ENCODE measurements at places on chromosomes 13 and 19.

GRCh38 chr13:110103534-110103933 is 203.4 kb downstream of the COL4A1 start:
- DNase-seq, result no peak

DNA sequence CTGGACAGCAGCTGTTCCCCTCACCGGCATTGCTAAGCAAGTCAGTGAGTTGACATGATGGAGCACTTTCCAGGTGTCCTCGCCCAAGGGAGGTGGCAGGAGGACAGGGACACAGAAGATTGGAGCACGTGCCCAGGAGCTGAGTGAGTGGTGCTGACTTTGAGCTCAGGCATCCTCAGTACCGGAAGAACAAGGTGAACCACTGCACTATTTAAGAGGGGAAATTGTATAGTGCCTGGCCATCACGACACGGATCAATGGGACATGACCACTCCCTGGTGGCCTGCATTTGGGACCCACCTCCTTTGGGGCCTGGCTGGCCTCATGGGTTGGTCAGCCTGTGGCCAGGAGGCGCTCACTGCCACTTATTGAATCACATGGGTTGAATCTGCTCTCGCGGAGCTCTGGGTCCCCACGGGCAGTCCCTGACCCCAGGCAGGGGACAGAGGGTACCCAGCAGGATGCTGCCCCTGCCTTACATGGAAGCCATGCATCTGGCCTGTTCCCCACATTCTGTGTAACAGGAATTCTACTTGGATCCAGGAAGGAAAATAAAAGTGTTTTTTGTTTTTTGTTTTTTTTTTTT is 206.9 kb upstream of the ZNF536 start:
- no peak for DNase-seq

GRCh38 chr13:35841060-35841521 is 290.1 kb downstream of the DCLK1 start:
- no peak for DNase-seq

GRCh38 chr19:4213116-4213515 is 16.2 kb upstream of the EBI3 start:
- DNase-seq, result no peak

- no peak for DNase-seq
These were observed 57.7 kb downstream of the ING1 start for GRCh38 chr13:110771194-110771593.

DNA sequence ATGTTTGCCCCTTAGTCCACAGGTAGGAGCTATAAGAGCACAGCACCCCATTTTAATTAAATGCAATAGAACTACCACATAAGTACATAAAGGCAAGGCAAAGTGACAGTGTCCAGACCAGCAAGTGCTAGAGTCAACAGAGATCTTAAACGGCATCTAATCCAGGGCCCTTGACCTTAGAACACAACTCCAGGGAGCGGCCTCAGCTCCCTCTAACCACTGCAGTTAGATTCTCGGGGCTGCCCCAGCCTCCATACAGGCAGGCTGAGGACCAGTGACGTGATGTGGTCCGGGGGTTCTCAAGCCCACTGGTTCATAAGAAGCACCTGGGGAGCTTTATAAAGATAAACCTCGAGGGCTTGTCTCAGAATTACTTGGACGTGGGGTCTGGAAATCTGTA is 10.0 kb upstream of the ATP12A start:
- no peak for DNase-seq

DNA sequence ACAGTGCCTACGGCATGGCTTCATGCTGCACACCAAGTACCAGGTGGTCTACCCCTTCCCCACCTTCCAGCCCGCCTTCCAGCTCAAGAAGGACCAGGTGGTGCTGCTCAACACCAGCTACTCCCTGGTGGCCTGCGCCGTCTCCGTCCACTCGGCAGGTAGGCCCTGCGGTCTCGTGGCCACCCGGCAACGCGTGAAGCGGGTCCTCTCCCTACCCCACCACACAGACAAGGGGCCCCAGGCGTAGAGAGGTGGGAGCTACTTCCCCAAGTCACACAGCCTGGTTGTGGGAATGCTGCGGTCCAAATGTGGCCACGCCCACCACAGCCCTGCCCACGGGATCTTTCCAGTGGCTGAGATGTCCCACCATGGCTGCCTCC is 4.0 kb downstream of the DCAF15 start:
- no peak for DNase-seq

DNA sequence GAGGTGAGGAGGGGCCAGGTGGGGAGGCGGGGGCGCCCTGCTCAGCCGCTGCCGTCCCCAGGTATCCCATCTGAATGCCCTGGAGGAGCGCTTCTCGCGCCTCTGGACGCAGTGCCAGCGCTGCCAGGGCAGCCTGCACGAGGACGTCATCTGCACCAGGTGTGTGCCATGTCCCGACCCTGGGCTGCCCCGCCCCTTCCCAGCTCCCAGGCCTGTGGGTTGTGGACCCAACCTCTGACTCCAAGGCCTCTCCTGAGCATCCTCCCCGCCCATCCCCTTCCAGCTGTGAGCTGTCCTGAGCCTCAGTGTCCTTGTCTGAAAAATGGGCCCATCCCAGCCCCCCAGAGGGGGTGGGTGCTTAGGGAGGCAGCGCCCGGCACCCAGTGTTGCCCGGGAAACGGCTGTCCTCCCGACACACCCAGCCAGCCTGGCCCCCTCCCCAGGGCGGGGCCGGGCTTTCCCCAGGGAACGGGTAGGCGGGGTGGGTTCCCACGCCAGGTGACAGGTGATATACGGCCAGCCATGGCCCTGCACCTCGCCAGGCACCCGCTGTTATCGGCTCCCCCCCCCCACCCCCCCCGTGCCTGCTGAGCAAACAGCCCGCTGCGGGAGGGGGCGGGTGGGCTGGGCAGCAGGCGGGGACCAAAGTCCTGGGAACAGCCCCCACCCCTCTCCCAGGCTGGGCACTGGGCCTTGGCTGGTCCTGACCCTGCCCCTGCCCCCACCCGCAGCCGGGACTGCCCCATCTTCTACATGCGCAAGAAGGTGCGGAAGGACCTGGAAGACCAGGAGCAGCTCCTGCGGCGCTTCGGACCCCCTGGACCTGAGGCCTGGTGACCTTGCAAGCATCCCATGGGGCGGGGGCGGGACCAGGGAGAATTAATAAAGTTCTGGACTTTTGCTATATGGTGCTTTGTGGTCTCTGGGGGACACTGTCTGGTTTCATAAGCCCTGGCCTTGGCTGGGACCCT is 1.3 kb upstream of the SPIB start:
- no peak for DNase-seq

DNA sequence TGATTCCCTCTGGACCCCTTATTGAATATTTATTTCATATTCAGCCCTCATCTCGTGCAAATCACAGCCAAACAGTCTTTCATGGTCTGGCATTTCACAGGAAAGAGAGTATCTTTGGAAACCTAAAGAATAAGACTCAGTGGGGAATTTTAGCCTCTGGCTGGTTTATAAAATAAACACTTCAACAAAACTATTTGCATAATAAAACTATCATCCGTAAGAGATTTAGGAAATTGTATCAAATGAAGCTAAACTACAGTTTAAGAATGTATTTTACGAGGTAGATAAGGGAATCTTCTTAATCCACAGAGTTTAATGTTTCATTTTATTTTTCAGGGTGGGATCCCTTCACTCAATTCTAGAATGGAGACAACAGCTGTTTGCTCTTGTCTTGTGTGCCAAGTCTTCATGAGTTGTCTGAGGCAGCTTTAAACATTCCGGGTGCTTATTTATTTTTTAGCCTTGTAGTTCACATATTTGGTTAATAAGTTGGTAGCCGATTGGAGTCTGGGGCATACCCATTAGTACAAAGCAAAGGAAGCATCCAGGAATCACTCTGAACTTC is 634.4 kb upstream of the KLF12 start:
- DNase-seq, result no peak

DNA sequence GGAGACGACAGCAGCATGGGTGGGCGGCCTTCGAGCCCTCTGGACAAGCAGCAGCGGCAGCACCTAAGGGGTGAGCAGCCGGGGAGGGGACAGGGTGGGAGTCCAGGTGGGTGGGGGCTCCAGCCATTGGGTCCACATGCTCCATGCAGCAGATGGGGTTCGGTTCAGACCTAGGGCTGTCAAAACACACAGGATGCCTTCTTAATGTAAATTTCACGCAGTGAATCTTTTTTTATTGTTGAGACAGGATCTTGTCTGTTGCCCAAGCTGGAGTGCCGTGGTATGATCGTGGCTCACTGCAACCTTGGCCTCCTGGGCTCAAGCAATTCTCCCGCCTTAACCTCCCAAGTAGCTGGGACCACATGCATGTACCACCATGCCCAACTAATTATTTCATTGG is 15.9 kb downstream of the PGLS start:
- no peak for DNase-seq

DNA sequence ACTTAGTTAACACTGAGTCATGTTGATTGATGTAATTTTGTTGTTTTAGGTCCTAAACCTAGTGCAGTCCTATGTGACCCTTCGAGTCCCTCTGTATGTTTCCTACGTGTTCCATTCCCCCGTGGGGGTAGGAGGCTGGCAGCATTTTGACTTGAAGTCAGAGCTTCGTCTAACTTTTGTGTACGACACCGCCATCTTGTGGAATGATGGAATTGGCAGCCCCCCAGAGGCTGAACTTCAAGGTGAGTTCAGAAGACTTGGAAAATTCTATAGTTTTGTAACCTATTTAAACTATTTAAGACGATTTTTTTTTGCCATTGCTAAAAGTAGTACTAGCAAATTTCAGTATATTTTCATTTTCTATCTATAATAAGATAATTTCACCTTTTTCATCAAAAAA is 117.9 kb downstream of the STOML3 start:
- DNase-seq, result no peak

DNA sequence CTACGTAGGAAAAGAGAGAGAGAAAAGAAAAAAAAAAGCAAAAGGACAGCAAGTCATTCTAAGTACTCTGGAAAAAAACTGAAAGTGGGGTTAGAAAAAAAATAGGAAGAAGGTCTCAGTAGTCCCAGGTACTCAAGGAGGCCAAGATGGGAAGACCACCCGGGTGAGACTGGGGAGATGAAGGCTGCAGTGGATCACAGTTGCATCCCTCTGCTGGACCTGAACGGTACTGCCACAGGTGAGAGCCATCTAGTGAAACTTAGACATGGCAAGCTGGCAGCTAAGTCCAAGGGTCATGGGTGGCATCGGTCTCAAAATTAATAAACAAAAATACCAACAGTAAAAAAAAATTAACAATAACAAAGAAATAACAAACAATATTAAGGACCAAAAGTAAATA is 41.0 kb upstream of the ZNF91 start:
- DNase-seq, result no peak

DNA sequence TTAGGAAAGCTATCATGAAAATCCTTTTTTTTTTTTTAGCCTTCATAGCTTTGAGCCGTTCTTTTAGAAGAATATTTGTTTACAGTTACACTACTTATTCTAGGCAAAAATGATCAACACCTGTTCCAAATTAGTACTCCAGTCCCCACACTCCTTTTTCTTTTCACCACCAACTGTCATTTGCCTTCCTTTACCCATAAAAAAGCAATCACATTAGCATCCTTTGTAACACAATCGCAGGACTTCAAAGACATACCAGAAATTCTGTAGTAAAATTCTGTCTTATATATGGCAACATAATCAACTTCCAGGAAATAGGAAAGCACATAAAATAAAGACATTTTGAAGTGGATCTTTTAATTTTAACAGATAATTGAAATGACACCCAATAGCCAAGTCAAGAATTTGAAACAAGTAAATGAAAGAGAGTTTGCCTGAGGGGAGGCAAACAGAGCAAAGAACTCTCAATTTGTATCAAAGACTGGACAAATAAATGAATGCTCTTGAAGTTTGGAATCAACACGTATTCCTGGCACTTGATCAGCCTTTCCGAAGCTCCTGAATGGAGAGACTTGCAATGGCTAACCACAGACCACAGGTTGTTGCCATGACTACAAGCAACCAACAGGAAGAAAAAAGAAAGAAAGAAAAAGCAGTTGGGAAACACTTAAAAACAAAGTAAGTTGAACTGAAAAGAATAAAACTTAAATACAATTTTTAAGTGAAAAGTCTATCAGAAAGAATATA is 206.8 kb downstream of the PCDH9 start:
- peak; percentile 27 for DNase-seq

DNA sequence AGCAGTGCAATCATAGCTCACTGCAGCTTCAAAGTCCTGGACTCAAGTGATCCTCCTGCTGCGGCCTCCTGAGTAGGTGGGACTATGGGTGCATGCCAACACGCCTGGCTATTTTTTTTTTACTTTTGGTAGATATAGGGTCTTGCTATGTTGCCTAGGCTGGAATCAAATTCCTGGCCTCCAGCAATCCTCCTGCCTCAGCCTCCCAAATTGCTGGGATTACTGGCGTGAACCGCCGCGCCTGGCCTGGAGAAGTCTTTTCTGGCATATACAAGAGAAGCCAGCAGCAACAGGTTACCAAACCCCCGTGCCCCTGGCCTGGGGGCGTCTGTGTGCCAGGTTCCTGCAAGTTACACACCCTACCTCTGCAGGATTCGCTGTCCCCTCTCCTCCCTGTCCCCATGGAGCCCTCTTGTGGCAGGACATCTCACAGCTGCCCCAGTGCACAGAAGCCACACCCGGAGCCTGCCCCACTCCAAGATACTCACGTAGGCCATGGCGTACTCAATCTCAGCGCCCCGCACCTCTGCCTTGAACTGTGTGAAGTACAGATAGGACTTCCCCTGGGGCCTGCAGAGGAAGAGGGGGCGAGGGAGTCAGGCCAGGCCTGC is 9.9 kb downstream of the MYDGF start:
- no peak for DNase-seq

DNA sequence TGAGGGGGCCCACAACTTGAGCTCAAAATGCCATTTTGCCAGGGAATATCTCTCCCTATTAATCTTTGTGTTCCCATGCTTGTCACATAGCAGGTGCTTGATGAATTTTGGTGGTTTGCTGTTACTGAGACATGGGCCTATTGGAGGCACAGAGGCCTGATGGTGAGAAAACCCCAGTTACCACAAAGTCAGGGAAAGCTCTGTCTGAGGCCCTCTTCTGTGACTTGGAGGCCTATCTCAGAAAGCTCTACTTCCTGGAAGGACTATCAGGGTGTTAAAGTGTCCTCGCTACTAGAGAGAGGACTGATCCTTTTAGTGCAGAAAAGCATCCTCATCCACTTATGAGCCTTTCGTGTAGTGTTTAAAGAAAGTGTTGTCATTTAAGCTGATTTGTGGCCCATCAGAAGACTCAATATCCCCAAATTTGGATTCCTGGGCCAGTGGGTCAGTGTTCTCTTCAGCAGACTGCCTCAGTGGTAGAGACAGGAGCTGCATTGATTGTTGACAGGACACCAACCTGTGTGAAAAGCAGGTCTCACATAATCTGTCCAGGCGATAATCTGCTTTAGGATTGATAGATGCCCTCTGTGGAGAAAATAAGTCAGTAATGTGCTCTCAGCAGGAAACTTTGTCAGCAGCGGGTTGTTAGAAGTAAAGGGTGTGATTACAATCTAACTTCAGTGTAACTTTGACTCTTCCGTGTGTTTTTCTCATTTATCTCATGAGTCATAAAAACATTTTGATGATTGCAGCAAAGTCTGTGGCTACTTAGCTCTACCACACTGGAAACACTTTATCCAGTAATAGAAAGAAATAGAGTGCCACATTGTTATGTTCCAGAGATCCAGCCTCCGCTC is 121.0 kb downstream of the AKAP11 start:
- peak; percentile 4 for DNase-seq

DNA sequence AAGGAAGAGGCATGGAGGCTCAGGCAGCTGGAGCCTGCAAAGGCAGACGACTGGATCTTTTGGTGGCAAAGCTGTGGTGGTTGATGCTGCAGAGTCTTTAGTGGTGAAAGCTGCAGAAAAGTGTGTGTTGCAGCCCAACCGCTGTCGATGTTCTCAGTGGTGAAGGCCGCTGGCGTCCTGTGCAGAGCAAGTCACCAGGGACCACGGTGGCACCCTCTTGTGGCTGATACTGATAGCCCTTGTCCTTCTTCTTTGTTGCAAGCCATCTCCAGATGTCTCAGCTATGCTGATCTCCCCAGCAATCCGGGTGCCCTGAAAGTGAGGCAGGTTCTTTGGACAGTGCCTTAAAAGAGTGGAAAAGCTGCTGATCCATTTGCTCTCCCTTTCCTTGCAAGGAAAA is 610.9 kb upstream of the PCDH9 start:
- no peak for DNase-seq

Measured in CMK (cell line).